ENCODE measurements at places on chromosomes 12 and 14. TPM values are rescaled to one million over a fixed set of nuclear protein-coding genes. Genes with fewer than 3 reads are reported as not detected.

CNTN1 gene
- total RNA-seq, result 27.6 TPM

RNASE3 gene
- not detected for total RNA-seq

ACOT4 gene
- total RNA-seq, result 1.6 TPM

NKX2-8 gene
- total RNA-seq, result 0.86 TPM

ACAD10 gene
- total RNA-seq, result 17.2 TPM

MFAP5 gene
- total RNA-seq, result 24.0 TPM

CPNE6 gene
- total RNA-seq, result not detected

LAG3 gene
- total RNA-seq, result 0.08 TPM

IFI27L1 gene
- total RNA-seq, result 19.2 TPM

Measured in hair follicular keratinocyte (primary cell).